ENCODE measurements at places on chromosomes 13 and 19. TPM values are rescaled to one million over a fixed set of nuclear protein-coding genes. Genes with fewer than 3 reads are reported as not detected.

Gene C3
- total RNA-seq, result not detected

Gene HRC
- not detected for total RNA-seq

Gene FGF21
- not detected for total RNA-seq

Gene ZNF578
- total RNA-seq, result 0.27 TPM

Gene SELENOV
- not detected for total RNA-seq

Gene KLK14
- 0.35 TPM for total RNA-seq

Gene RNF113B
- total RNA-seq, result not detected

Gene ZFR2
- not detected for total RNA-seq

Gene SPATA13
- total RNA-seq, result 115 TPM

Gene ZNF772
- total RNA-seq, result 0.74 TPM

Gene WIZ
- total RNA-seq, result 17.6 TPM

Gene VSTM1
- total RNA-seq, result not detected

Gene LYPD5
- not detected for total RNA-seq

Gene MEIOSIN
- not detected for total RNA-seq

Gene FOXO1
- total RNA-seq, result 119 TPM

Gene TMEM147
- 37.1 TPM for total RNA-seq

Gene CATSPERD
- not detected for total RNA-seq

Gene GPI
- 116 TPM for total RNA-seq

Gene TIMM50
- 45.3 TPM for total RNA-seq

Gene NBEA
- 1.1 TPM for total RNA-seq

Gene GRIK5
- 0.52 TPM for total RNA-seq

Gene CFAP97D2
- total RNA-seq, result not detected

Gene PLEKHF1
- total RNA-seq, result 21.0 TPM

Gene LGALS7
- not detected for total RNA-seq

Gene CRB3
- total RNA-seq, result 1.6 TPM

Gene CAPS
- total RNA-seq, result 38.8 TPM

Gene SSC5D
- 0.27 TPM for total RNA-seq

Gene PLIN4
- not detected for total RNA-seq

Gene SUPT20H
- 86.4 TPM for total RNA-seq

Gene SPART
- total RNA-seq, result 6.7 TPM

Gene PCDH9
- total RNA-seq, result 0.59 TPM

Gene SHISA2
- 1.7 TPM for total RNA-seq

Gene CLDND2
- total RNA-seq, result not detected

Gene LYPD3
- 12.7 TPM for total RNA-seq

Gene LHFPL6
- not detected for total RNA-seq

Gene CEACAM5
- total RNA-seq, result not detected

Gene ZNF823
- 4.8 TPM for total RNA-seq

Gene FBN3
- 0.07 TPM for total RNA-seq

Gene KRTDAP
- not detected for total RNA-seq

Gene ACP4
- total RNA-seq, result not detected

Gene DIAPH3
- 0.57 TPM for total RNA-seq

Gene BICRA
- 43.8 TPM for total RNA-seq

Gene SIGLEC8
- total RNA-seq, result not detected

Gene ZIM2
- total RNA-seq, result not detected

Gene APOC1
- total RNA-seq, result not detected

Gene LMTK3
- total RNA-seq, result 6.3 TPM

Gene SPTBN4
- total RNA-seq, result not detected

Gene NLRP11
- not detected for total RNA-seq

Gene CGB2
- total RNA-seq, result not detected

Gene RFPL4AL1
- total RNA-seq, result not detected

Gene NLRP5
- total RNA-seq, result not detected

Gene PGLYRP1
- not detected for total RNA-seq
